ENCODE measurements at places on chromosomes 3 and 15.

GRCh38 chr3:79881431-79881830 is 113.6 kb upstream of the ROBO1 start:
- no peak for DNase-seq

GRCh38 chr3:193824365-193824764 is 231.4 kb downstream of the OPA1 start:
- no peak for DNase-seq

- DNase-seq = no peak
Observed at GRCh38 chr15:63046917-63047760, 4.6 kb downstream of the TPM1 start.

DNA sequence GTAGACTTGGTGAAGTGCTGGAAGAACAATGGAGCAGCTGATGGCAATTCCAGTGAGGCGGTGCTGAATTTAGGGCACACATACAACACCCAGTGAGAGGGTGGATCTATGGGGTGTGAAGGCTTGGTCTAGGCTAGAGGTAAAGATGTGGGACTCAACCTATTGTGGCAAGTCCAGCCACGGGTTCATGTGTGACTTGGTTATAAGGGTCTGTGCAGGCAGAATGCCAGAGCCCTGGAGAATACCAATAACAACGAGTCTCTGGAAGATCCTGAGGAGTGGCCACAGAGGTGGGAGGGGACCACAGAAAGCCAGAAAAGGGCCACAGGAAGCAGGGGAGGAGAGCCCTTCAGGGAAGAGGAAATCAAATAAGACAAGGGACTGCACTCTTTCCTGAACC is 55.0 kb downstream of the VGLL4 start:
- no peak for DNase-seq

DNA sequence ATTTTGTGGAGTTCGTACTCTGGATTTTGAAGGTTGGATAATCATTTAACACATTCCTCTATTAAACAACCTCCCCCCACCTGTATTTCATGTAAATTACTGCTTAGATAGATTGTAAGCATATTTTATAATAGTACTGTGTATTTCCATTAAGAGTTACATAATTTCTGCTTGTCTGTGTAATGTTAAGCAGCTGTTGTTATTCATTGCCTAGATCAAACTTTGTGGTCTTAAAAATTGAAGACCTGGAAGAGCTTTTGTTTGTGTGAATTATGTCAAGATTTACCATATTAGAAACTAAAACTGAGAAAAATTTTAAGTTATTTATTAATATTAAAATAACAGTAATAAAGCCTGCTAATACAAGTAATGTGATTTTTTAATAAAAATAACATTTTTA is 11.1 kb downstream of the SETD5 start:
- no peak for DNase-seq
